ENCODE measurements at places on chromosomes 2 and 18.

DNA sequence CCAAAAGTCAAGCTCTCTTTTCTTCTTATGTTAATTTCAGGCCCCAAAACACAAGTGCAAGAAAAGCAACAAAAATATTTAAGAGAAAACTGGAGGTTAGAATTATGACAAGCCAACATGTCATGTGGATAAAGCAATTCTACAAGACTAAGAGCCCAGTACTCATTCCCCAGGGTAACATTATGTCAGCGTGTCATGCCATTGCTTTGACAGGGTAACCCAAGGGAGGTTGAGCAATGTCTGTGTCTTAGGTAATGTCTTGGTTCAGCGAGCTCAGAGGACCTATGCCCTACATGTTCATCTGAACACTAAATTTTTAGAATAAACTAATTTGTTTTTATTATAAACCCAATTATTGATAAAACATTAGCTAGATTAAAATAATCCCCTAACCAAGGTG, 173.2 kb upstream of the ZNF804A start:
- DNase-seq = peak; percentile 50

- no peak for DNase-seq
These were observed 14.5 kb upstream of the DDX1 start for GRCh38 chr2:15577071-15577735.

- DNase-seq = no peak
These were observed 812 bp downstream of the SOWAHC start for GRCh38 chr2:109614715-109615636.

GRCh38 chr2:174846218-174846617, 81.9 kb upstream of the CHRNA1 start:
- DNase-seq = no peak

DNA sequence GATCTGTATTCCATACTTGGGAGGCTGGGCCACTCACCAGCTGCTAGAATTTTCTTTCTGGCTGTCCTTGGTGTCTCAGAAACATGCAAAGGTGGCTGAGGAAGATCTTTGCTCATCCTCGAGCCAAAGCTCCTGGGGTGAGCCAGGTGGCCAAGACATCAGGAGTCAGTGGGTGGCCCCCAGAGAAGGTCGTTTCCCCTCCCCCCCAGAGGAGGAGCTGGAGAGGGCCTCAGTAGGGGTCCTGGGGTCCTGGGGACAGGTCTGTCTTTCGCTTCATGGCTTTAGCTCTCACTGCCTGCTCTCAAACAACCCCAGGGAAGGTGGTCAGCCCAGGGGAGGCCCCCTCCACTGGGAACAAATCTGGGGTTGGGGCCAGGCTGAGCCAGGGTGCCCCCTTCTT, 13.6 kb downstream of the KCNK3 start:
- DNase-seq = no peak

DNA sequence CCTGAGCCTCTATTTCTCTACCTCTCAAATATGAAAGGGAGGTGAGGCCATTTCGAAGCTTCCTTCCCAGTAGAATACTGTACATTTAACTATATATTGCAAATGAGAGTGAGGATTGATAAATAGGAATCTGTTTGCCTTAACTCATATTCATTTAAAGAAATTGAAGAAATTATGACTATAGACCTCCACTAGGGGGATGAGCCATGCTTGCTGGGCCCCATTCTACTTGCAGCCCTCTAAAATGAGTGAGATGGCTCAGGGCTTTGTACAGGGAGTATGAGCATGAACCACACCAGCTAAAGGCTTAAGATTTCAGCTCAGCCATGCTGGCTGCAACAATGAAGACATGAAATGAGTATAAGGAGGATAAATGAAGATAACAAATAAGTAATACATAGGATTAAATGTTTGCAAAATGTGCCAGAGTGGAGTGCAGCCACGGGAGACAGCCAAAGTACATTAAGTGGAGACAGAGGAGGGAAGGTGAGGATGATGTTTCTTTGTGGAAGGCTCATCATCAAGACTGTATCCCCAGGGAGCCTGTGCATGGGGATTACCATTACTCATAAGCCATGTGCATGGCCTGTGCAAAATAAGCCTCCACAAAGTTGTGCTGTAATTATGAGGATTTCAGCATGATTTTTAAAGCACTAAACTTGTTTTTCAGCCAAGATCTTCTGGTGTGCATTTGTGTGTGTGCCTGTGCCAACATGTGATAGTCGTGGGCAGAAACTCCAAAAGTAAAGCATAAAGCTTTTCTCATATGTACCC, 300.8 kb downstream of the CNTNAP5 start:
- peak; percentile 32 for DNase-seq

DNA sequence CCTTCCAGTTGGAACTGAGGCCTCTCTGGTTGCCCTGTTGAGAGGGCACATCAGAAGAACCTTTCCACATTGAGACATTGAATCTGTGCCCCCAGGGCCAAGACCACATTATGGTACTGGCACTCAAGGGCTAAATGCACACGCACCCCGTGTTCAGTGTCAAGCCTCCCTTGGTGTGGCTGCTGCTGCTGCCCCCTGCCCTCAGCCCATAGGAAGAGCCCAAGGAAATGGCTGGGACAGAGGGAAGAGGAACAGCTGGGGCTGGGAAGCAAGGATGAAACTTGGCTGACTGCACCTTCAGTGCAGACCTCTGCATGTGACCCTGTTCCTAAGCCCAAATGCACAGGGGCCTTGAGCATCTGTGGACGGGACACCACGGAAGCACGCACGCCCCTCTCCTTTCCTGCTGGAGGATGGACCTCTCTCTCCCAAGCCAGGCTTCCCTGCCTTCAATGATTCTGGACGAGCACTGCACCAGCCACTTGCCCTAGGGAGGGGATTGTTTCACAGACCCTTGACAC, 40.2 kb downstream of the NIFK start:
- no peak for DNase-seq

- no peak for DNase-seq
These were observed 14.5 kb downstream of the DNAJC27 start for GRCh38 chr2:24957221-24957620.

- no peak for DNase-seq
These were observed 435.9 kb upstream of the ZNF804A start for GRCh38 chr2:184162426-184162825.

GRCh38 chr2:27831279-27832050, 58.7 kb downstream of the RBKS start:
- peak; percentile 23 for DNase-seq

Measured in skeletal muscle cell (primary cell).